ENCODE measurements at places on chromosomes 3 and 15.

DNA sequence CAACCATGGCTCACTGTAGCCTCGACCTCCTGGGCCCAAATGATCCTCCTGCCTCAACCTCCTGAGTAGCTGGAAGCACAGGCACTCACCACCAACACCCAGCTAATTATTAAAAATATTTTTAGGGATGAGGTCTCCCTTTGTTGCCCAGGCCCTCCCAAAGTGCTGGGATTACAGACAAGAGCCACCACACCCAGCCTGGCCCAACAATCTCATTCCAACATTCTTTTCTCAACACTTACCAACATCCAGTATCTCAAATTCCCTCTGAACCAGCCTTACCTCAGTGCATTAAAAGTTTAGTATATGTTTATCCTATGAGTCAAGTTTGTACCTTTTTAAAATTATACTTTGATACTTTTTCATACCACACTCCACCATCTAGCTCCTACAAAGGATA is 25.0 kb downstream of the ANXA2 start:
- no peak for DNase-seq

DNA sequence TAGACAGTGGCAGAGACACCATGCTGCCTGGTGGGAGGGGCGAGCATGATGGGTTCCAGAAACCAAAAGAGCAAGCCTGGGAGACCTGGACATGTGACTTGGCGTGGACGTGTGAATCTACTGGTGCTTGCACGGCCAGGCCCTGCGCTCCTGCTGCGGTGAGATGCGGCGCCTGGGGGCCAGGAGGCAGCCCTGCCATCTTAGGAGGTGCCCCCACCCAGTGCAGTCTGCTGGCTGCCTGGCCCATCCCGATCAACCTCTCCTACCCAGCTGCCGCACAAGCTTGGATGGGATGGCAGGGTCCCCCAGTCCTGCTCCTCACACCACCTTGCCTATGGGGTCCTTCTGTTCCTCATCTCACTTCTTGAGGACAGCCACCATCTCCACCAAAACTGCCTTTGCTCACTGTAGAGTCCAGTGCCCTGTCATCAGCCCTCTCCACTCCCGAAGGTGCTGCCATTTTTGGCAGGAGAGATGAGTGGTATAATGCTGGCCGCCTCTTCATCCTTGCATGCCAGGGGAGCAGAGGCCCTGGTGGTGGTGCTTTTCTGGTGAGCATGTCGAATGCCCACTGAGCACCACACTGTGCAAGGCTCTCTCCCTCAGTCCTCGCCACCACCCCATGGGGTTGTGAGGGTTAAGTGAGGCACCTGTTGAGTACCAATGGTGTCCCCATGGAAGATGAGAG is 3.1 kb upstream of the ABTB1 start:
- DNase-seq = no peak

- DNase-seq = no peak
Measured at GRCh38 chr3:61356685-61357084, 105.4 kb upstream of the FHIT start.

GRCh38 chr3:112649478-112649735 is 8.5 kb upstream of the CCDC80 start:
- DNase-seq = no peak

DNA sequence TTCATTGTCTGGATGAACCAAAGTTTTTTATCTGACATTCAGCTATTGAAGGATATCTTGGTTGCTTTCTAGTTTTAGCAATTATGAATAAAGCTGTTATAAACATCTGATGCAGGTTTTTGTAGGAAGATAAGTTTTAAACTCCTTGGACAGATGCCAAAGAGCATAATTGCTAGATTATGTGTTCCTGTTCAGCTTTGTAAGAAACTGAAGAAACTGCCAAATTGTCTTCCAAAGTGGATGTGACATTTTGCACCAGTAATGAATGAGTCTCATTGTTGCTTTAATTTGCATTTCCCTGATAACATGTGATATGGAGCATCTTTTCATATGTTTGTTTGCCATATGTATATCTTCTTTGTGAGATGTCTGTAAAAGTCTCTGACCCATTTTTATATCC is 239.9 kb upstream of the TTC14 start:
- DNase-seq = no peak

GRCh38 chr15:72982714-72983113 is 69.5 kb upstream of the NEO1 start:
- DNase-seq = no peak

GRCh38 chr3:145359040-145359439 is 801.9 kb downstream of the PLOD2 start:
- DNase-seq = no peak
